ENCODE measurements at places on chromosomes 3 and 15.

DNA sequence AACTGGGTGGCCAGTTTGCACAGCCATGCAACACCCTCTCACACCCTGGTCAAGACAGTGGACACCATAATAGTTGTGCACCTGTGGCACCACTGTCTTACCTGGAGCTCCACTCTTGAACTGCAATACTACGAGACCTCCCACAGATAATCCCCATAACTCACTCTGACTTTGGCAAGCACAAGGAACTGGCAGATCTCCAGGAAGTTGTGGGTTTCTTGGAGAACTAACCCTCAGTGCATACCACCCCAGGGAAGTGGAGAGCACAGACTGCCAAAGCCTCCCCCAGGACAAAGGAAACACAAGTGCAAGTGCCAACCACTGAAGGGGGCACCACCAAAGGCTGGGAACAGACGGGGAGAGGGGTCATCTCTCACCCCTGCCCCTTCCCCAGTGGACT is 318.6 kb downstream of the SUCLG2 start:
- no peak for DNase-seq

DNA sequence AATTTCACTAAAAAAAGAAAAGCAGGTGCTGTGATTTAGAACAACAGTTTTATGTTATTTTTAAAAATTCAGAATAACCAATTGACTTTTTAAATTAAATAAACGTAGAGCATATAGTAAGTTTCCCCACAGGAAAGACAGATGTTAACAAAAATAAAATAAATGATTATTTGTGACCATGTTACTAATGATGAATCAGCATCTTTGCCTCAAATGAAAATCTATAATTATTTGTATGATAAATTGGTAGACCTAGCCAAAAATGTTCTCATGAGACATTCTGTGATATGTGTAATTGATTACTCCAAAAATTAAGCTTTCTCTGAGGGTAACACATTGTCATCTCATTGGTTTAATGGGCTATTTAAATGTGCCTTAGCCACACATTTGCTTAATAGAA is 948.0 kb downstream of the NAALADL2 start:
- DNase-seq: no peak

DNA sequence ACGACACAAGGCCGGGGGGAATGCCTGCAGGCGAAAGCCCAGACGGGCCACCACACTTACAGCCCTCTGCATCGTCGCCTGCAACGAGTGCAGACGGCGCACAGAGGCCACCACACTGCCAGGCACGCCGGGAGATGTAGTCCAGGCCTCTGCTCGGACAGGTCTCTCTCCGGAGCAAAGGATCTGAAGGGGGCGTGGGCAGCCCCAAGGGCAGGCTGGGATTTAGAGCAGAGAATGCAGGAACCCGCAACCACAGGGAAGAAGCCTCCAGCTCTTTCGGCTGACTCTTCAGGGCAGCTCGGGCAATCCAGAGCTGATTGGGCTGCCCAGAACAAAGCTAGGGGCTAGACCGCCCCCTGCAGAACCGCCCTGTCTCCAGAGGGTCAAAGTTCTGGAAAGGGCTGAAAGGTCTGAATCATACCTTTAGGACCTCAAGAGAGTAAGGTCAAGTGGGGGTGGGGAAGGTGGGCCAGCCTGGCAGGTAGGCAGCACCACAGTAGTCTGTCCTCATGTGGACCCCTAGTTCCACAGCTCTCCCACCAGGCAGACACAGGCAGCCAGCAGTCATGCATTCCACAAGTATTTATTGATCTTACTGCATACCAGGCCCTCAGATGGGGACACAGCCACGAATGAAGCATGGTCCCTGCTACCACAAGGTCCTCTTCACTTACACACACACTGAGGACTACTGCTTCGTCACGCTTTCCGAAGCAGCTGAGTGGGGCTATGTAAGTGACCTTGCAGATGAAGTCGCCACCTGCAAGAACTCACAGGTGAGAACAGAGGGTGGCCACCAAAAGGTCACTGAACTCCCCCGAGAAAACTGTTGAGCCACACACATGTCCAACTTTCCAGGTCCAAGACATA is at the start of gene AMT:
Gene AMT, minus strand, starts transcription at position 95 of the 870 bp plus-strand sequence. Its CDS starts 23 bp downstream, at position 72.
- peak; percentile 46 for DNase-seq

DNA sequence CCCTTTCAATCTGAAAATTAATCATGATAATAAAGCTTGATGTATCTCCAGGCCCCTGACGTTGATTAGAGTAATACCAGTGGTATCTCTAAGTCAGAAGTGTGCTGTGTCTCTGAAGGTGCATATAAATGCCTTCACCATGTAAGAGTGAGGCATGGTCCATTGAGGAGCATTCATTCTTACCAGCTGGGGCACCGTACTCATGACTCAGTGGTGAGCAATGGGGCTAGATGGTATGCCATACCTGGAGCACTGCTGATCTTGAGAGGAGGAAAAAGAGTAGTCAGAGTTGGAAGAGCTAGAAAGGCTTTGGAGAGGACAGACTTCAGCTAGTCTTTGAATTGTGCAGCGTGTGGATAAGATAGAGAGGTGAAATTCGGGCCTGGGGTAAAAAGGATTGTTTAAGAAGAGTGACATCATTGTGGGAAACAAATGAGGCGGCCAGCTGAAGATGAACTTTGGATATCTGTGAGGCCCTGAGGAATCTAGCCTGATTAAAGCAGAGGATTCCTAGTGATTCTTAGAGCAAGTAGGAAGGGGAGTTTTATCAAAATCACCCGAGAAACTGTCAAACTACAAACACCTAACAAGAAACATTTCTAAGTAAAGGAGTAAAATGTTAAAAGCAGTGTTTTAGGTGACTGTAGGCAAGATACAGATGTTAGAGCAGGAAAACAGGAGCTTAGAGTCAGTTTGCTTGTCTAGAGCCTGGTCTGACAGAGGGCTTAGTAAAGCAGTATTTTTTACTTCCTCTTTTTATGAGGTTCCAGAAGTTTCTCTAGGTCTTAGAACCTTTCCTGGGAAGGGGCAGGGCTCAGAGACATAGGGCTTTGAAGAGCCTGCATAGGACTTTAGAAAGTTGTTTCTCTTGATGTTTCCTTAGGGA is 13.6 kb downstream of the TMOD3 start:
- peak; percentile 36 for DNase-seq

- peak; percentile 82 for DNase-seq
Measured at GRCh38 chr15:65954289-65954741, 85.0 kb downstream of the RAB11A start.

DNA sequence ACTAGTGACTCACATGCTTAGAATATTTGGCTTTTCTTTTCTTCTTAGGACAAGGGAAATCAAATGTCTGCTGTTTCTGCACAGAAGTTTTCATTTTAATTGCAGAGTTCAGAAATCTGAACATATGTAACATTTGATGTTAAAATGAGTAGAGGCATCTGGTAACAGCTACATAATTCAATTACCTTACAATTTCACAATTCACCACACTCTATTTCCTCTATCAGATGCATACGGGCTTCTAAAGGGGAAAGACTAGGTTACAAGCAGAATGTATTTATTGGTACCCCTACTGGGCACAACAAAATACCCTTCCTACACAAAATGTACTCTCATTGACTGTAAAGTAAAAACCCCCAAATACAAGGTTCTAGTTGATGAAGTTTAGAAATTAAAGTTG is 176.0 kb downstream of the SOX2 start:
- DNase-seq: no peak

GRCh38 chr3:42502429-42503250 is at the start of gene VIPR1:
Gene VIPR1, plus strand, starts transcription at chr3:42502643. Its CDS starts 93 bp downstream, at chr3:42502736.
- DNase-seq: peak; percentile 97

DNA sequence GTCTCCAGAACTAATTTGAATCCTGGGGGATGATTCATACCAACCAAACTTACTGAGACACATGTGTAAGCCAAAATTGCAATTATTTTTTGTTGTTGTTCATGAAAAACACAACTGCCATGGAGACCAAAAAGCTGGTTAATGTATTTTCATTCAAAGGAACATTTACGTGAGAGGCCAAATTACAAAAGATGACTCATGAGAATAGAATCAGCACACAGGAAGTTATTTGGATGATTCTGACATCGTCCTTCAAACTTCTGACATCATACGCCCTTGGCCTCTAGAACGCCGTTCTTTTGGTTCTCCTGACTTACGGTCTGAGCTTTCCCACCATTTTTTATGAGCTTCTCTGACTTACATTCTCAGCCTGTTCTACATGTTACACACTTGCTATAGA is 3.0 kb upstream of the ZNF280D start:
- DNase-seq: no peak

- no peak for DNase-seq
Measured at GRCh38 chr3:107683447-107683846, 160.7 kb downstream of the BBX start.

DNA sequence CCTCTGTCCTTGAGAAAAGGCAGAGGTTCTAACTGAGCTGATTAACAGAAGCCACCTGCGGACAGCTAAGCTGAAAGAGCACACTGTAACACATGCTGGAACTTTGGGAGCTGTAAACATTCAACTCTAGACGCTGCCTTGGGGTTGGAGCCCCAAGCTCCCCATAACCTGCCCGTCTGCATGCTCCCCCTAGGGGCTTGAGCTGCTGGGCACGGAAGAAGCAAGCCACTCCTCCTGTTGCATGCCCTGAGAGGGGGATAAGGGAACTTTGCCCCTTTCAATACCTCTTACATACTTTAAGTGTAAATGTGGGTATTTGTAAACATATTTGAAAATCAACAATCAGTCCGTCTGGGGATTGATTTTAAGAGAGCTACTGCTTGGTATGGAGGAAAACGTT is 188.4 kb downstream of the ADAMTSL3 start:
- no peak for DNase-seq

GRCh38 chr3:71458895-71459294 is 124.6 kb downstream of the FOXP1 start:
- no peak for DNase-seq

DNA sequence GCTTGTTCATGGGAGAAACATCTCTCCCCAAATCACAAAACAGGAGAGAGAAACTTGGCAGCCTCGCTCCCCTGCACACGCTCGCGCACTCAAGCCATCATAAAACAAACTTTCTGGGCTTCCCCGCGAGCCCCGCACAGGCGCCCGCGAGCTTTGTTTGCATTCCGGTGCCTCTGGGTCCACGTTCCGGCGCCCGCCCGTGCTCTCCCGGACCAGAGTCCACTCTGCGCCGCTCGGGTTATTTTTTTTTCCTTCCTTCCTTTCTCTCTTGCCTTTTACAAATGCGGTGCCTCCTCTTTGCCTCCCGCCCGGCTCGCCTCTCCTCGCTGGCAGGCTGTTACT is 363 bp downstream of the MAGI1 start:
- no peak for DNase-seq

GRCh38 chr3:184914628-184915027 is 102.7 kb downstream of the VPS8 start:
- no peak for DNase-seq

GRCh38 chr15:95018888-95019545 is 787.7 kb downstream of the MCTP2 start:
- DNase-seq: peak; percentile 32

DNA sequence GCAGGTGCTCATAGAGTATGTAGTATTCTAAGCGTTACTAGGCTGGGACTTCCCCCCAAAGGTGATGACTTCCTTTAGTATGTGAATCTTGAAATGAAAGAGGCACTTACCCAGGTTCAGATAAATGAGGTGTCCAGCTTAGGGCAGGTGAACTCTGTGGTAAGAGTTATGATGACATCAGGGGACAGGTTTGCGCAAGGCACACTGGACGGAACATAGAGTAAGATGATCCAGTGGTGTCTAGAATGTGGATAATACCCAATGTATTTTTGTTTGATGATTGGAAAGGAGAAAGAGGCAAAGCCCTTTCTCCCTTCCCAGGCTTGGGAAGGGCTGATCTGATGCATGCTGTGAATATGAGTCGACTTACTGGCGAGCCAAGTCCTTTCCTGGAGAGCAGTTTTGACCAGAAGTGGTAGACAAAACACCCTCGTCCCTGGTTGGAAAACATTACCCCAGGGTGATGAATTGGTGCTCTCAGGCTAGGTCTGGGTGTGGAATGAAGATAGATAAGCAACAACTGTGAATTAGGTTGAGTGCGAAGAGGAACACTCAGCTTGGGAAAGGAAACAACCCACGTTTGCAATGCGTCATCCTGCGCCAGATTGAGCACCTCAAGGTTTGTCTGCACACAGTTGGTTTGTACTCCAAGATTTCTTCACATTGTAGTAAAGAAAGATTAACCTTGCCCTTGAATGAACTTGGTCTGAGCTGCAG is 124.2 kb downstream of the GHSR start:
- no peak for DNase-seq

- DNase-seq: no peak
Measured at GRCh38 chr3:31039145-31039544, 144.7 kb upstream of the GADL1 start.

DNA sequence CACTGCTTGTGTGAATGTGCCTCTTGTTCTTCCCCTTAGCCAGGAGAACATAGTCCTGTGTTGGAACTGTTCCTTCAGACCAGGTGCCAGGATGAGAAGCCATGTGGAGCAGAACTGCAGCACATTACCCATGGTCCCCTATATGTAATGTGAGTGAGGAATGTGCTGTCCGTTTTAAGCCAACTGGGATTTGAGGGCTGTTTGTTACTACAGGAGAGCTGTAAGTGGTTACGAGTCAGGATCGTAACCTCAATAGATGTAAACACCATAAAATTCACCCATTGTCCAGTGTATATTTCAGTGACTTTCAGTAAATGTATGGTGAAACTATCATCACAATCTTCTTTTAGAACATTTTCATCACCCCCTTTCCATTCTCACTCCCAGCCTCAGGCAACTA is 10.1 kb upstream of the SCAP start:
- no peak for DNase-seq

DNA sequence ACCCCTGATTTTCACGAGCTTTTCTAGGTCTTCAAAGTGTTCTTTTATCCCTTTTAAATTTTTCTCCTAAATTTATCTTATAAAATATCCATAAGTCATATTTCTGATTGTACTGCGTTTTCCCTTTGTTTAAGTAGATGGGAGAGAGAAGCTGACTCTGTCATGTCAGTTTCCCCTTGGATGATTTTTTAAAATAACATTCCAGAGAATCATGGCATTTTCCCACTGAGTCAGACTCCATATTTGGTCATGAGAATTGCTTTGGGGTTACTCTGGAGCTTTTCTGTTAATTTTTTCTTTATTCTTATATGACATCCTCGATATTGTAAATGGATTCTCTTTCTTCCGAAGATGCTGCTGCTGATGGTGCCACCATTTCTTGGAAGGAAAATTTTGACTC is 28.6 kb upstream of the UMPS start:
- no peak for DNase-seq
